NCI-H524 treated with DMSO at 0.1 percent for 48 hours (cell line): ENCODE measurements at places on chromosomes 6 and 20.
A peak's percentile ranks its signal among the peaks of the same experiment; 100 is the strongest.

DNA sequence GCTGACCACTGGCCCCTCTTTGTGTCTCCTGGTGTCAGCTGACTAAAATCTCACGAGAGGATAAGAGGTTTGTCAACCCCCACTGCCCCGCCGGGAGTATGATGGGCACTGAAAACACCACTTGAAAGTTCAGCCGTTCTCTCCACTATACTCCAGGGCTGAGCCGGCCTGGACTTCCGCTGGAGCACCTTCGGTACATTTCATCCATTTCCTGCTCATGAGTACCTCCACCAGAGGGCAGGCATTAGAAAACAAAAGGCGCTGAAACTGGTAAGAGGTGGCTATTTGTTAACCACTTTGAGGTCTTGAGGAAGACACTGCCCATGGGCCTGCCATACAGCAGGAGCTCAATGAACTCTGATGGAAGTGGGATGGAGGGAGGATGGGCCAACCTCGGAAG lies 17.9 kb upstream of the ANKRD60 start:
- no peak for DNase-seq

DNA sequence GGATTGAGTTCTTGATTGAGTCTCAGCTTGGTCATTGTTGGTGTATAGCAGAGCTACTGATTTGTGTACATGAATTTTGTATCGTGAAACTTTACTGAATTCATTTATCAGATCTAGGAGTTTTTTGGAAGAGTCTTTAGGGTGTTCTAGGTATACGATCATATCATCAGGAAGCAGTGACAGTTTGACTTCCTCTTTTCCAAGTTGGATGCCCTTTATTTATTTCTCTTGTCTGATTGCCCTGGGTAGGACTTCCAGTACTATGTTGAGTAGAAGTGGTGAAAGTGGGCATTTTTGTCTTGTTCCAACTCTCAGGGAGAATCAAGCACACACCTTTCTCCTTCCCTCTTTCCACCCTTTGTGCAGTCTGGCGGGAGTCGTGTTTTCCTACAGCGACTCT lies 26.4 kb downstream of the RPP40 start:
- no peak for DNase-seq

GRCh38 chr6:167472148-167472547 lies 147.3 kb downstream of the TTLL2 start:
- peak; percentile 41 for DNase-seq

DNA sequence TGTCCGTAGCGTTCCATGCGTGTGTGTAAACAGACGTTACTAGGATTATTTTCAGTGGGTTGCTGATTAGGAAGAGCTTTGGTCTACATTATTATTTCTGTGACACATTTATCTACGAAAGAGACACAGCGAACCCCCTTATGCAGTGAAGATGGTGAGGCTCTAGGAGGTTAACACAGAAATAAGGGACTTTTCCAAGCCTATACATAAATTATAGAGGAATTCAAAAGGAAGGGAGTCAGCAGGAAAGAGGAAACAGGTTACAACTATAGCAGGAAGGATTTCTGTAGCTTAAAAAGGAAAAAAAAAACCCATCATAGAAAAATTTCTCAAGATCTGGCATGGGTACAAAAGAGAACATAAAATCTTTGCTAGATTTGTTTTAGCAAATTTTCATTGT lies 12.9 kb upstream of the RPS6KA2 start:
- DNase-seq = no peak

GRCh38 chr6:81752921-81753710 lies 635 bp upstream of the TENT5A start:
- DNase-seq = peak; percentile 48

DNA sequence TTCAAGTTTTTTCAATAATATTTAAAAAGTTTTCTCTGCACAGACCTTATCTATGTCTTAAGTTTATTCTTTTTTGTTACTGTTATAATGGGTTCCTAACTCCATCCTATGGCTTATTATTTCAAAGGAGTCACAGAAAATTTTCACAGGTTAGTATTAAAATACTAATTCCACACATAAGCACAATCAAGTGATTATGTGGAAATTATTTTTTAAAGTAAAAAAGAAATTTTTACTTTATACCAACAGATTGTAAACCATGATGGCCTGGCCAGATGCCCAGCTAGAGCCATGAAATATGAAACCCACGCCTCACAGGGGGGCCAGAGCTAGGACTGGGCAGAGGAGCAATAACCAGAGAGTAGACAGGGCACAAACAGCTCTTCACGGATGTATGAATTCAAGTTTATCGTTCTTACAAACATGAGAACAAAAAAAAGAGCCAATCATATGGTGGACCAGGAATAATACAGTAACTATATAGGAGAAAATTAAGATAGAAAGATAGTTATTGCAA lies 34.0 kb downstream of the NUDT3 start:
- peak; percentile 47 for DNase-seq

- no peak for DNase-seq
These were observed 979.6 kb upstream of the MAP3K7 start for GRCh38 chr6:91566467-91566866.

GRCh38 chr20:44745598-44746366 lies at the start of gene KCNK15:
Gene KCNK15 (plus strand): TSS chr20:44745865. CDS start chr20:44745911, 46 bp downstream.
- no peak for DNase-seq

GRCh38 chr6:113103634-113104361 lies 753.3 kb upstream of the MARCKS start:
- DNase-seq = no peak

DNA sequence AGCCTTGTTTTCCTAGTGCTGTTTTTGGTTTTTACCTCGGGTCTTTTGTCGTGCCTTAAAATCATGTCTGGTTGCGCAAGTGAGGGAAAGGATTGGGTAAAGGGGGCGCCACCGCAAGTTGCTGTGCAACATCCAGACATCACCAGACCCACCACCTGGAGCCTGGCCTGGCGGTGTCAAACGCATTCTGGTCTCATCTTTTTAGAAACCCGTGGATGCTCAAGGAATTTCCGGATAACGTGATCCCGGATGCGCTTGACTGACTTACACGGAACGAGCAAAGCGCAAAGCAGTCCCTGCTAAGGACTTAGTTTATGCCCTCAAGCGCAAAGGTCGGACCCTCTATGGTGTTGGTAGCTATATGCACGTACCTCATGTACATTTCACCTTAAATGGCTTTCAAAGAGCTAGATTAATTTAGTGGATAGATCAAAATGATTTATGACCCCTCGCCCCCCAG lies 105.2 kb downstream of the OR2B2 start:
- DNase-seq = no peak

- no peak for DNase-seq
These were observed 138.0 kb downstream of the NFATC2 start for GRCh38 chr20:51404297-51405060.

DNA sequence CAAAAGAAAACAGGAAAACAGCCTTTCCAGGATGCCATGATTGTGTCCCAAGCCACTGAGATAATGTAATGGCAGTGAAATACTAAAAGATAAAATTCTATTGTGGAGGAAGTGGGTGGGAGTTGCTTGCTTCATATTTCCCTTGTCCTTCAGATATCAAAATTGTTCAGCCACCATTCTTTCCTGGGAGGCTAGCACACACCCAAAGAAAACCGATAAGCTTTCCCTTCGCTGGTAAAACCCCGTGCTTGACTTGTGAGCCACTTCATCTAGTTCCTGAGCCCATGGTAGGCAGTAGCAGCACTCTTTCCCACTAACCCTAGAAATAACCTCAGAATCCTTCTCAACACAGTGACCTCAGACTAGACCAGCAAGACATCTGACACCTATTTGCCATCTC lies 357.4 kb upstream of the PLCB4 start:
- no peak for DNase-seq

DNA sequence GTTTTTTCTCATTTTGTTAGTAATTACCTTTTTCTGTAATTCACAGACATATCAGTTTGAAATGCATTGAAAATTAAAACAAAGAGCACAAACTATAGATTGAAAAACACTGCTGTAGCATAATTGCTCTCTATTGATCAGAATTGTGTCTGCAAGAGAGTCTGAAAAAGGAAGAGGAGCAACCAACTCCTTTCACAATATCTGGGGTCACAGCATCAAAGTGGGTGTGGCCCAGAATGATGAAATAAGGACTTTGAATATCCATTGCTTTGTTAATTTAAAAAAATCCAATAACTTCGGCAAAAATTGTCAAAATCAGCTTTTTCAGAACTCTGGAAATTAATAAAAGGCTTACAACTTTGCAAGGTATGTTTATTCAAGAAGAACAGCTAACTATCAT lies 99.2 kb downstream of the MYLK4 start:
- DNase-seq = no peak

DNA sequence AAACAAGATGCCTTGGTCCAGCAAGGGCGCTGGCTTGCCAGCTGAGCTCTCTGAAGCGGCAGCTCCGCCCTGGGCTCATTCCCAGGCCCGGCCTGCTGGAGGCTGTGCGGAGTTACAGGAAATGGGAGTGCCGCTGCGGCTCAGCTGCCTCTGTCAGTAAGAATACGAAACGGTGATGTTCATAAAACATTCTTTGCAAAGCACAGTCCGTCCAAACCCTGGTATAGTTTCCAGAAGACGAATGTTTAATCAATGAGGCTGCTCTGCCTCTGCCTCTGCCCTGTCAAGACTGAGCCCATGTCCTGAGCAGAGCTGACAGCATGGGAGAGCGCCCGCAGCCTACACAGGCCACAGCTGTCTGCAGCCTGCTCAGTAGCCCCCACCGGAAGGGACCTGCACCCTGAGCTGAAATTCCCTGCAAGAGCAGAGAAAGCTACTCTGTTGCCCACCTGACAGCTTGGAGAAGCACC lies 153.3 kb upstream of the SNX9 start:
- no peak for DNase-seq

DNA sequence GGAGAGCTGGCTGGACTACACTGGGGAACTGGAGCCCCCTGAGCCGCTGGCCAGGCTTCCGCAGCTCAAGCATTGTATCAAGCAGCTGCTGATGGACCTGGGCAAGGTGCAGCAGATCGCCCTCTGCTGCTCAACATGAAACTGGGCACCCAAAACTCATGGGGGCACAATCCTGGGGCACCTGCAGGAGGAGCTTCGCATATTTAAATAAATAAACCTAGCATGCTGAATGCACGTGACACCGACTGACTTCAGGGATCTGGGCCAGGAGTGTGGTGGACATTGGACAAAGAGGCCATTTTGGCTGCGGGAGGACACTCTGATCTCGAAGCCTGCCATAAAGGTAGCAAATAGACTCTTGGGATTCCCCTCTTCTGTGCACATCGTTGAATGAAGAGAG lies 6.8 kb downstream of the SCAND1 start:
- DNase-seq = no peak

GRCh38 chr6:56574292-56574691 lies 68.4 kb downstream of the DST start:
- no peak for DNase-seq

DNA sequence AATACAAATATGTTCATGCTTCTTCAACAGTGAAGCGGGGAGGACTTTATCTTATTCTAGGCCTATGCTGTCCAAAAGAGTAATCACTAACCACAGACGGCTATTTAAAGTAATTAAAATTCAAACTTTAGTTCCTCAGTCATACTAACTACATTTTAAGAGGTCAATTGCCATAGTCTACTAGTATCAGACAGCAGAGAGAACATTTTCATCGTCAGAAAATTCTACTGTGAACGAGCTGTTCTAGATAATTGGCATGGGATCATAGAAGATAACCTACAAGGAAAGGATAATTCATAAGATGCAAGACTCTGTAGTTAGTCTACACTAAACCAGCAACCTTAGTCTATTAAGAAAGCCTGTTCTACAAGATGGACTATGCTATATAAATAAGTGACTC lies 44.4 kb downstream of the PRKN start:
- DNase-seq = no peak

- DNase-seq = no peak
These were observed 31.8 kb upstream of the PBOV1 start for GRCh38 chr6:138250053-138250452.

DNA sequence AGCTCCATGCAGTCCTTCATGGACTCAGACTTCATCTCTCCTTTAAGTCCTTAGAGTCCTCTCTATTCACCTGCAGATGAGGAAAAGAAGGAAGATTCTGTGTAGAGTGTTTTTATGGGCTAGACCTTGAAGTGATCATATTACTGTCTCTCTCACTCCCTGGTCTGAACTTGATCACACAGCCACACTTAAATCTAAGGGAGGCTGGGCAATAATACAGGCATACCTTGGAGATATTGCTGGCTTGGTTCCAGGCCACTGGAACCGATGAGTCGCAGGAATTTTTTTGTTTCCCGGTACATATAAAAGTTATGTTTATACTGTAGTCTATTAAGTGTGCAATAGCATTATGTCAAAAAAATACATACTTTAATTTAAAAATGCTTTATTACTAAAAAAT lies 59.2 kb upstream of the FOXO3 start:
- DNase-seq = no peak

DNA sequence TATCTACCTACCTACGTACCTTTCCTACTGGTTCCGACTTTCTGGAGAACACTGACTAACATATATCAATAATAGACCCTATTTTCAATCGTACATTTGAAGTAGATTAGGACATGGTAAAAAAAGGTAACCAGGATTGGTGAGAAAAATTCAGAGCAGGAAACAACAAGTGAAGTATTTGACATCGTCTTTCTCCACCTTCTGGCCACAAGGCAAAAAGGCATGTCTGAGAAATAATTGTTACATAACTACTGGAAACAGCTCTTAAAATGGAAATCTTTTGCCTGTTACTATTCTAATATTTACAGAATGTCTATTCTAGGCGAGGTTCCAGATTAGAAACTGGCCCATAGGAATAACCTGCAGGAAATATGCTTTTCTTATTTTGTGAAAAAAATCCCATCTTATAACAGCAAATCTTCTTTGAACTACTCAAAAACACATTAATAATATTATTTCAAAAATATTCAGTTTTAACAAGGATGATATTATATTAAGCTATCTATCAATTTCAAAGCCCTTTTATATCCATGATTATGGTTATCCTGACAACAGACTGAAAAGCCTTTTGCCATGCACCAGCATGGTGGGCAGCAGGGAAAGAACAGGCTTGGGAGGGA lies 80.8 kb downstream of the RCAN2 start:
- DNase-seq = no peak

DNA sequence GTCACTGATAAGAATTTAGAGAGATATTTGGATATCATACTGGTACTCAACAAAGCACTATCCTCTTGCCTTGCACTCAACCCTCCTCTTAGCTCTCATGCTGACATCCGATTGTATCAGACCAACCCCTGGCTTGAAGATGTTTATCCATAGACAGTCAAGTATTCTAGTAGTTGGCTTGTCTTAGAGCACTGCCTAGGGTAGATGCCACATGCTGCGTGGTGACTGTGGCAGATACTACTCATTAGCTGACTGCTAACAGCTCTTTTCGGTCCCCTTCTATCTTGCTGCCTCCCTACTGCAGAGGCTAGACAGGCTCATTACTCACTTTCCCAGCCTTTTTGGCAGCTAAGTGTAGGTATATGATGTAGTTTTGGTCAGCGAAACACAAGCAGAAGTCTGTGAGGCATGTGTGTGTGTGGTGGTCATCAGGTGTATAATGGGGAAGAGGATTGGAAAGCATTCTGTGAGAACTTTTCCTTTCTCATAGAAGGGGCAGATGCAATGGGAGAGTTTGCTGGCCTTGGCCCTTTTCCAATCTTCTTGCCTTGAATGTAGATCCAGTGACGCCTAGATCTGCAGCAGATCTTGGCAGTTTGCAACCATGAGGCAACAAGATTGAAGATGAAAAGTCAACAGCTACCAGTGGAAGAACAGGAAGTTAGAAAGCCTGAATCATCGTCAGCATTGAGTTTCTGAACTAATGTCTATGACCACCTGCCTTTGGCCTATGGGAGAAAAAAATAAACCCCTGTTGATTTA lies 4.4 kb upstream of the IFNGR1 start:
- DNase-seq = no peak
